ENCODE measurements at places on chromosomes 5 and 9. TPM values are rescaled to one million over a fixed set of nuclear protein-coding genes. Genes with fewer than 3 reads are reported as not detected.

PHF24 gene
- total RNA-seq, result 0.28 TPM

ZDHHC11B gene
- total RNA-seq, result 1.1 TPM

CCDC171 gene
- 1.9 TPM for total RNA-seq

RANBP3L gene
- 2.0 TPM for total RNA-seq

CCDC69 gene
- 118 TPM for total RNA-seq

PDE6A gene
- not detected for total RNA-seq

DNA sequence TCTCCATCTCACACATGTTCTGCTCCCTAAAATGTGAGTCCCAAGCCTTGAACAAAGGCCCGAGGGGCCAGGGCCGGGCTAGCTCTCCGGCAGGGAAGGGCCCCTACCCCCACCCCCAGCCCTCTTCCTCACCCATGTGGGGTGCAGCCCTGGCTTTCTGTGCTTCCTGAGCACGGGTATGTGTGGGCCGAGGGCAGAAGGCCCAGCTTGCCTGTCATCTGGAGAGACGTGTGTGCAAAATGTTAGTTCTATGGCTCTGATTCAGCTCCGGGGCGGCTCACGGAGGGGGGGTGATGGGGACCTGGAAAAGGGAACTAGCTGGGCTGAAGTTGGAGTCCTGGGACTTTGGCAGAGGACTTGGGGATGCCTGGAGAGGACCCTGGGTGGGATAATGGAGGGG lies 90.3 kb upstream of the ARAP3 start:
- no peak for DNase-seq

- DNase-seq, result no peak
These were observed 222.3 kb downstream of the ARRDC3 start for GRCh38 chr5:91160714-91161285.

DNA sequence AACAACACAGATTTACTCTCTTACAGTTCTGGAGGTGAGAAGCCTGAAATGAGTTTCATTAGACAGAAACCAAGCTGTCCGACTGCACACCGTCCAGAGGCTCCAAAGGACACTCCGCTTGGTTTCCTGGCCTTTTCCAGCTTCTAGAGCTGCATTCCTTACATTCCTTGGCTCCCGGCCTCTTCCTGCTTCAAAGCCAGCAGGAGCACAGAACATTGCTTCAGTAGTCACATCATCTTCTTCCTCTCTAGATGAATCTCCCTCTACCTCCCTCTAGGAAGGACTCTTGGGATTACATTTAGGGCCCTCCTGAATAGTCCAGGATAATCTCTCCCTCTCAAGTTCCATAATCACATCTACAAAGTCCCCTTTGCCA lies 213.3 kb downstream of the CDK5RAP2 start:
- DNase-seq, result no peak

DNA sequence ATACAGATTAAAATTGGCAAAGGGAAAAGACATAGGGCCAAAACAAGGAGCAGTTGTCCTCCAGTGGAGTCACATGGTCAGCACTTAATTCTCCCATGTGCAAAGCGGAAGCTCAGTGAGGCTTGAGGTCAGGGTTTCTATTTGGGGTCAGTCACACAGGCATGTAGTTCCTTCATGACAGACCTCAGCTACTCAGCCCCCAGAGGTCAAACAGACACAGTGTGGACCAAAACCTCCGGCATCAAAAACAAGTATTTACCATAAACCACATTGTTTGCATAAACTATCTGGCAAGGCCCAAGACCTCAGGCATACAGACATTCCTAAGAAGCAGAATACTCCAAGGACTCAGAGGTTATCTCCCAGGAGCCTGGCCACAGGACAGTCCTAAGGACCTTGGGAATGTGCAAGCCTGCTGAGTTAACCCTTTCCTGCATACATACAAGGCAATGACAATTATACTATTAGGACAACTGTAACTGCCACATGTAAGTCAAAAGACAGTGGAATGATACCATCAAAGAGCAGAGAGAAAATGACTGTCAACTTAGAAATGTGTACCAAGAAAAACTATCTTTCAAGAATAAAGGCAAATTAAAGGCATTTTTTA lies 28.7 kb upstream of the FNIP1 start:
- no peak for DNase-seq

GRCh38 chr5:163079618-163080017 lies 357.8 kb upstream of the CCNG1 start:
- no peak for DNase-seq

DNA sequence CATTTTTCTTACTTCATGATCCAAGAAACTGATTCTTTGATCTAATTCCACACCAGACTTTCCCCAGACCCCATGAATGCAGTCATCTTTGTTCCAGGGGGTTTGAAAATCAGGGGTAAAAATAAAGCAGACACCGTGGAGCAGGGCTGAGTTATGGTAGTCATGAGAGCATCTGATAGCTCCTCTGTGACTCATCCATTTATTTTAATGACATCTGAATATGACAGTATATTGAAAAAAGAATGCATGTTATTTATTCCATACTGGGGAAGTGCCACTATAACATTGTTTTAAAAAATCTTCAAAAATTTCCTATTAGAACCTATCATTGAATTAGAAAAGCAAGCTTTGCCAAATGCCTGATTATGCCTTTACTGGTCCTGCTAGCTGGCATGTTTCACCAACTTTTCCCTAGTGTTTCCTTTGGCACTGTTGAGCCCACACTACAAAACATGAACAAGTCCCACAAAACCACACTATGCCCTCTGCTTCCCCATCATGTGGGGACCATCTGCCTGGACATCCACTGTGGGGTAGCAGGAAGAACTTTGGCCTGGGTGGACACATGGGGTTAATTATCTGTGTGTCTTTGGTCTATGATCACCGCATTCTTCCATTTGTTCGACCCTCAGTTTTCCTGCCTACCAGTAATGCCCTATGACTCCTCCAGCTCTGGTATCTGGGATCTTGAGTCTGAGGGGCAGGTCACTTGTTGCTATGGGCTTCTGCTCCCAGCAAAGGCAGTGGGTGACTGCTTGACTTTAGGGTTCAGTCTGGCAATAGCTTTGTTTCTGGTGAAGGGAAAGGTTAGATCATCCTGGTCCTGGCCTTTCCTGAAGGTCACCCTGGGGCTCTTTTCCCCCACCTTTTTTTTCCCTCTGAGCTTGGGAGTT lies 82.7 kb upstream of the PANK3 start:
- DNase-seq, result no peak

- DNase-seq, result no peak
These were observed 83.0 kb downstream of the NDUFS4 start for GRCh38 chr5:53643445-53643844.

DNA sequence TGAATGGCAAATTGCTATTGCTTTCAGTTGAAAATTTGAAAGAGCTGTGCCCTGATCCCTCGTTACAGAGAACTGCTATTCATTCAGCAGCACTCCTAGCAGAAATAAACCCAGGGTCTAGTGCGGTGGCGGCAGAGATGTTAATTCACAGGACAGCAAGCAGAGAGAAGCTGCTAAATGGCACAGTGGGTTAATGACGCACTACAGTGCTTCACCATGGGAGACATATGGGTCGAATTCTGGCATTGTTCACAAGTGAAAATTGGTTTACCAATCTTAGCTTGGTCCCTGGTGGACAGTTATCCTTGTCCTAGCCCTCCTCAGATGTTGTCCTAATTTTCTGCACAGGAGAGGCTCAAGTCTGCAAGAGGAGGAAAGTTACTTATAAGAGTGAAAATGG lies 807.4 kb downstream of the TLE1 start:
- no peak for DNase-seq

- no peak for DNase-seq
These were observed 932.5 kb upstream of the WWC1 start for GRCh38 chr5:167358868-167359492.

DNA sequence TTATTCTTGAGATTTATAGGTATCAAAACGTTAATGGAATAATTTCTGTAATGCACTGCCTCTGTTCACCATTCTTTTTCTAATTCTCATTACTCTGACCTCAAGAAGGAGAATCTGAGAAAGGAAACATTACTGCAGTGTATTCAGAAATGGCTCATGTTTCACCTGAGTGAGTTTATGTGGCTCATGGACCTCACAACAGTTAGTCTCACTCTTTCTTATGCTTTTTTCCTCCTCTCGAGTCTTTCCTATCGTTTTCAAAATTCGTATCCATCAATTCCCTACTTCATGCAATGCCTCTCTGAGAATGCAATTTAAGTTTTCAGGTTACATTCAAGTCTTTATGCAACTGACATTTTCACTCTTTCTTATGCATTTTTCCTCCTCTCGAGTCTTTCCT lies 9.6 kb downstream of the CDH10 start:
- no peak for DNase-seq

DNA sequence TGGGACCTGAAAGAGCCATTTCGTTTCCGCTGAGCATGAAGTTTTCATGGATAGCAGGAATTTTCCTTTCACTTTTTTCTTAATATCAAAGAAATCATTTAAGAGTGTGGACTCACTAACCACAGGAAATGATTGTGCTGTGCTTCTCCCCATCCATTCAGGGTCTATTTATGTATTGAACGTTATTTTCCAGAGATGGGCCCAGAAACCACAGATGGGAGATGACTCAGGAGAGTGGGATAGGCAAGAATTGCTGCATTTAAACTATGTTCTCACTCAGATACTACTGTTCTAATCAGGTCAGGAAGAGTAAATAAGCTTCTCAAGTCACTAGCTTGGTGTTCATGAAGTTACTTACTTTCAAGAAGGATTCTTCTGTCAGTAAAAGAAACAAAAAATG lies 763.8 kb downstream of the DTWD2 start:
- DNase-seq, result no peak

- no peak for DNase-seq
These were observed 55.8 kb upstream of the CPEB4 start for GRCh38 chr5:173832386-173832785.

GRCh38 chr9:137913771-137914767 lies 36.5 kb downstream of the CACNA1B start:
- DNase-seq, result no peak

- no peak for DNase-seq
These were observed 199.0 kb downstream of the SLIT3 start for GRCh38 chr5:169101966-169102365.

GRCh38 chr5:67355120-67355713 lies 158.6 kb upstream of the CD180 start:
- no peak for DNase-seq

GRCh38 chr5:164234321-164234720 lies 728.9 kb downstream of the MAT2B start:
- no peak for DNase-seq

DNA sequence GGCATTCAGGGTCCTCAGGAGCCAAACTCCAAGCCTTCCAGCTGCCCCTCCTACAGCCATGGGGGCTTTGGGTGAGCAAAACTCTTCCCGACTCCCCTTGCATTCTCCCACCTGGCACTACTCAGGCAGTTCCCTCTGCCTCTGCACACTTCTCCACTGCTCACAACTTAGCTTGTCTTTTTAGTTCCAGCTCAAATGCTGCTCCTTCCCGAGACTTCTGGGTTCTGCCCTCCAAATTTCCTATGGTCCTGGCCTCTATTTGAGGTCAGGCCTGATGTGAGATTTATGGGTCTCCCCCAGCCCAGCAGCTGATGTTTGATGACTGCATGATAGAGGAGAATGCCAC lies 5.7 kb upstream of the SLC25A48 start:
- no peak for DNase-seq

DNA sequence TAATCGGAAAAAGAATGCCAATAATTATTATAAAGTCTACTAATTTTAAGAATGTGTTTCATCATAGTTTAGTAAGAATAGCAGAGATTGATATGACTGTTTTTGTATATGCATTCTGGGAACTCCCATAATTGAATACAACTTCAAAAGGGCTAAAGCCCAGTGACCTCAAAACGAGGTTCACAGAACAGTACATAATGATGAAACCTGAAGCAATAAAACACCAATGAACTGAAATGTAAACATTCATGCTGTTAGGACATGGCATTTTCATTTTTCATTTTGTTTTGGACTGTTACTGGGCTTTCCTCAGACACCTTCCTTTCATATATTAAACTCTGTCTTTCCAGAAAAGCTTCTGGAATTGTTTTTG lies 684 bp upstream of the JMY start:
- no peak for DNase-seq

GRCh38 chr5:77718934-77719610 lies 57.1 kb downstream of the TBCA start:
- no peak for DNase-seq

DNA sequence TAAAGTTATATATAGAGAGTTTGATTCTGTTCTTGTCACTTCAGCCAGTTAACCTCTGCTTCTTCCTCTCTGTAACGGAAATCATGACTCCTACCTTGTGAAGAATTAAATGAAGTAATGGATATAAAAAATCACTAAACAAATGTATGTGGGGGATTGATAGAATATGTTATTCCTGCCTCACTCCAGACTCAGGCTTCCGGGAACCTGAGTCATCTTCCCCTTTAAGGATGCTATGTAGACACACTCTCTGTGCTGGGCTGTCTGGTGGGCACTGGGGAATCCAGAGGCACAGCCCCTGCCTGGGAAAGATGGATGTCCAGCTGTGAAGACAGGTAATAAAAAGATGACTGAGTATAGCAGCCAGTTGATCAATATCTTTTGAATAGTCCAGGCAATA lies 77.4 kb downstream of the ZNF618 start:
- no peak for DNase-seq

GRCh38 chr9:34929506-34930102 lies 28.5 kb upstream of the PHF24 start:
- DNase-seq, result no peak

DNA sequence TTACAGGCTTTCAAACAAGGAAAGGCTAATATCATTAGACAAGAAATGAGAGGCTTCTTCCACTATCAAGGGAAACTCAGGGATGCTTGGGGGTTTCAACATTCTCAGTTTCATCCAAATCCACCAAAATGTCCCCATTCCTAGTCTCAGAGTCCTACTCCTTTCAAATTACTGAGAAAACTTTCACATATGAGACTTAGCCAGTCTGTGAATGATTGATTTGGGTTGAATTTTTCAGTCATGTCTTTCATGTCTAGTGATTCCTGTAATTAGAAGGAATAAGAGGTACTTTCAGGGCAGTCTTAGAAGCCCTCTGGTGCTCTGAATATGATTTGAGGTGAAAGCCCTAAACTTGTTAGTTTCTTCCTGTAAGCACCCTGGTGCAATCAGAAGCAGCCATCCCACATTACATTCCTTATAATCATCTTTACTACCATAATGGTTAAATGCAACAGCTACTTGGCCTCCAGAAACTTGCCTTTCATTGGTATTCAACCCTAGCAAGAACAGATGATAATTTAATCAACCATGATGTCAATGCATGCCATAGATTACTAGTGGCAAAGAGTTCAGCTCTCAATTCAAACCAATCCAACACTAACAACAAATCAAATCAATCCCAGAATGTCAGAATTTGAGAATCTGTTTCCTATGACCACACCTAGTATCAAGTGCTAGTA lies 50.7 kb upstream of the RIC1 start:
- DNase-seq, result no peak

- no peak for DNase-seq
These were observed 235.3 kb downstream of the KCTD16 start for GRCh38 chr5:144405991-144406390.

GRCh38 chr5:163585206-163585605 lies 79.8 kb downstream of the MAT2B start:
- DNase-seq, result no peak

DNA sequence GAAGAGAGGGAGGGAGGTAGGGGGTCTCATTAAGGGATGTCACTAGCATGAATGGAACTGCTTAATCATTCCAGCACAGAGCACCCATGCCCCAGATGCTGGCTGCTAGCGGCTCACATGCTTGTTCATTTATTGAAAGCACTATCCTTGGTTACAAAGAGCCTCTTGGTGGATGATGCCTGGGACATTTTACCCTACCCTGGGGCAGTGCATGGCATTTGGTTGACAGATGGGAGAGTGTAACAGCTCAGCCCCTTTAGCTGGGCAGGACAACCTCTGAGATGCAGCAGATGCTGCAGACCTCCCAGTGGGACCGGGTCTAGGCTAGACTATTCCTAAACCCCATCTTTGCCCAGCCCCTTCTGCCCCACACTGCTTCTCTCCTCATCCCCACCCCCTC lies 46.9 kb upstream of the TCERG1 start:
- no peak for DNase-seq
